ENCODE measurements at places on chromosomes 11 and 22.

DNA sequence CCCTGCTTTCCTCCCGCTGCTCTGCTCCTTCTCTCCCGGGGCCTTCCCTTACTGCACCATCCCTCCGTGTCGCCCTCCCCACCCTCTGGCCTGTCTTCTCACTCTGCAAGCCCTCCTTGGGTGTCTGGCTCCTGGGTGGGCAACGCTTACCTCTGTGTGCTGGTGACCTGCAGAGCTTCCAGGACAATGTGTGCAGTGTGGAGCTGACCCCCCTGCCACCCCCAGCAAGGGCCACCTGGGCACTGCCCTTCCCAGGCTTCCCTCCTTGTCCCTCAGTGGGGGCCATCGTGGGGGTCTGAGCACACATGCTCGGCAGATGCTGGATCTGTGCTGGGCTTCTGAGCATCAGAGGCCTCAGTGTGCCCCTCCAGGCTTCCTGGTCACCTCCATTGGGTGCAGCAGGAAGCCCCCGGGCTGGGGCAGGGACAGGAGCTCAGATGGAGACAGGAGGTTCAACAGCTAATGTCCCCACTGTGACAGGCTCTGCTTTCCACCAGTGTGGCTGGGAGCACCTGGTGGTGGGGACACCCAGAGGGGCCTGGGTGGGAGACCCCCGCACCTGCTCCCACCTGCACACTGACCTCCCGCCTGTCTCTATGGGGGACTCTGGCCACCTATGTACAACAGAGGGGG, 7.8 kb upstream of the BRSK2 start:
- DNase-seq, result no peak

DNA sequence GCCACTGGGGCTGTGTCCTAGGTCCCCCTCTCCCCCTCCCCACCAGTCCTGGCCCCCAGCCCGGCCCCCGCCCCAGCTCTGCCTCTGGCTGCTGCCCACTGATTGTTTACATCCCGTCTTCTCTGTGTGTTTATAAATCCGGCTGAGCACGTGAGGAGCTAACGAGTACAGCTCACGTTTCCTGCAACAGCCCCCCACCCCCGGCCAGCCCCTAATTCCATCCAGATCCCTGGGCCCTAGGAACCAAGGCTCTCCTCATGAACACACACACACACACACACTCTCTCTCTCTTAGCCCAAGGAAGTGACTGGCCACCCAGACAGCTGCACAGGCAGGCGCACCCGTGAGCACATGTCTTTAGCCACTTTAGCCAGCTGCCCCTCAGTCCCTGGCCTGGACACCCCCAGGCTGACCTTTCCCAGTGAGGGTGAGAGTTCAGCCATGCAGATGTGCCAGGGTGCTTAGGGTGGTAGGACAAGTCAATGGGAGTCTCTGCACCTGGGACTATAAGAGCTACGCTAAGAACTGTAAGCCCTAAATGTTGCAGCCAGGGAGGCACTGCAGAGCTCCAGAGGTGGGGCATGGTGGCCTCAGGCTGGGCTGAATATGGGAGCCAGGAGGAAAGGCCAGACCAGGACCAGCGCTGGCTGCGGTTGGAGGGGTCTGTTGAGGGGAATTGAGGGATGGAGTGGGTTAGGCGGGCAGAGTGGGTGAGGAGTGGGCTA, 2.9 kb downstream of the CLCF1 start:
- no peak for DNase-seq

GRCh38 chr11:76892306-76892705, 31.6 kb downstream of the ACER3 start:
- DNase-seq, result no peak

DNA sequence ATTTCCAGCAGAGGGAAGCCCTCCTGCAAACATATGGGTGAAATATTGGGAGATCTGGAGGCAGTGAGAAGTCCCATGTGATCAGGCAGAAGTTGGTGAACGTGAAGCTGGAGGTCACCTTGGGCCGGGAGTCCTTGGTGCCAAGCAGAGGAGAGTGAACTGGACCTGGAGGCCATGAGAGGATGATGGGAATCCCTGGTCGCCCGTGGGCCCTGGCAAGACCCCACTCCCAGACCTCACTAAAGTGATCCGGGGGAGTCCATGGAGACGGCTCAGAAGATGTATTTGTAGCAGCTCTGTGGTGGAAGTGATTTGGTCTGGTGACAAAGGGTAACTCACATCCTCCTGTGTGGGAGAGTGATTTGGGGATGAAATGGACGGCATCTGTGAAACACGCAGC, 71.0 kb downstream of the ARHGAP8 start:
- DNase-seq, result no peak

GRCh38 chr11:132865623-132866022, 666.7 kb downstream of the OPCML start:
- DNase-seq, result no peak

- peak; percentile 69 for DNase-seq
These were observed 2.7 kb upstream of the NEAT1 start for GRCh38 chr11:65419772-65420481.

- no peak for DNase-seq
These were observed 20.2 kb downstream of the RPS6KA4 start for GRCh38 chr11:64379160-64379559.

Measured in omental fat pad (tissue), 4 donors.